ENCODE measurements at places on chromosomes 2 and 18.

DNA sequence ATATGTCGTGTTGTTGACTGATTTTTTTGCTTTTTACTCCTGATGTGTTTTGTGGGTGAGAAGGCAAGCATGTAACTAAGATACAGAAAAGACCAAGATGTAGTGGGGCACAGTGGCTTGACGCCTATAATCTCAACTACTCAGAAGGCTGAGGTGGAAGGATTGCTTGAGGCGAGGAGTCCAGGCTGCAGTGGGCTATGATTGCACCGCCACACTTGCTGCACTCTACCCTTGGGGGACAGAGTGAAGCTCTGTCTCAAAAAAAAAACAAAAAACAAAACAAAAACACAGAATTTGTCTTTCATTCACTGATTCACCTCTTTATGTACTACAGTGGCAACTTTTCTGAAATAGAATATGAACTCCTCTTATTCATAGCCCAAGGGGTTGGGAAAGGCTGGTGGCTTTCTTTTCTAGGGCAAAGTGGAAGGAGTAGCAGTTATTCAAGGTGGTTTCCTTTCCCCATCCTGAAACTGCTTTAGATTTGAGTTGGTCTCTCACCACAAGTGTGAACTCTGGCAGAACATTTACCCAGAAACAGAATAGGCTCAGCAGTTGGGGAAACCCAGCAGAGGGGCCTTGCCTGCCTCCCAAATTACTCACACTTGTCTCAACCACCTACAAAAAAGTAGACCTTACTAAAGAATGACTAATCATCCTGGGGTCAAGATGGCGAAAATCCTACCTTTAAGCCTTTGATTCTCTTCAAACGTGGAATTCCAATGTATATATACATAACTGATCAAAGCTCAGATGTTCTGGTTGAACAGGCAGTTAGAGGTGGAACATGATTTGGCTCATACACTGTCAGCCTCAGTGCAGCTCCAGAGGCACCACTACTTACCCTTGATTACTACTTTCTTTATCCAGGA, 6.5 kb downstream of the TANK start:
- DNase-seq: no peak

DNA sequence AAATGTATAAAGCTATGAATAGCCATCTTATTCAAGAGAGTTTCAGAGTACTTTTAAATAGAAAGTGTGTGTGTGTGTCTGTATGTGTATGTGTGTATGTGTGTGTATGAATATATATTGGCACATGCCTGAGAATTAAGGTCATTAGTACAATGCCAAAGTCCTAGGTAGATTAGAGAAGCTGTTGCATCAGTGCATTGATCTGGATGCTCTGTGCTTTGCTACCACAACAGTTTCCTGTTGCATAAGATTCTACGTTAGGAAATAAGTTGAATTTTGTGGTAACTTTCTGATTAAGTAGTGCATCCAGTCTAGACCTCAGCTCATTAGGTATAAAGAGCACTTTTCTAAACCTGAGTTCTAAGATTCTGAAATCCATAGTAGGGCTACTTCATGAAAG, 1102.8 kb upstream of the KLHL29 start:
- DNase-seq: no peak

- no peak for DNase-seq
Measured at GRCh38 chr2:144711084-144711483, 191.2 kb upstream of the ZEB2 start.

DNA sequence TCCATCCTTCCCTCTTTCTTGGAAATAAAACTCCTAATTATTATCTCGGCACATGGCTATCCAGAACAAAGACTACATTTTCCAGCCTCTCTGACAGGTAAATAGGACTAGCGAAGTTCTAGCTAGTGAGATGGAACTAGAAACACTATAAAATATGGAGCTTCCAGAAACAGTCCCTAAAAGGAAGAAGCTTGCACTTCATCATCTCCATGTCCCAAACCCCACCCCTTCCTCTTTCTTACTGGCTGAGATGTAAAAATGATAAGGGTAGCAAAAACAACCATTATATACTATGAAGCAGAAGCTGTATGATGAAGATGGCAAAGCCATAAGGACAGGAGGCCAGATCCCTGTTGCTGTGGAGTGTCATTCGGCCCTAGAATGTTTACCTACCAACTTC, 11.7 kb upstream of the ACTR2 start:
- no peak for DNase-seq

DNA sequence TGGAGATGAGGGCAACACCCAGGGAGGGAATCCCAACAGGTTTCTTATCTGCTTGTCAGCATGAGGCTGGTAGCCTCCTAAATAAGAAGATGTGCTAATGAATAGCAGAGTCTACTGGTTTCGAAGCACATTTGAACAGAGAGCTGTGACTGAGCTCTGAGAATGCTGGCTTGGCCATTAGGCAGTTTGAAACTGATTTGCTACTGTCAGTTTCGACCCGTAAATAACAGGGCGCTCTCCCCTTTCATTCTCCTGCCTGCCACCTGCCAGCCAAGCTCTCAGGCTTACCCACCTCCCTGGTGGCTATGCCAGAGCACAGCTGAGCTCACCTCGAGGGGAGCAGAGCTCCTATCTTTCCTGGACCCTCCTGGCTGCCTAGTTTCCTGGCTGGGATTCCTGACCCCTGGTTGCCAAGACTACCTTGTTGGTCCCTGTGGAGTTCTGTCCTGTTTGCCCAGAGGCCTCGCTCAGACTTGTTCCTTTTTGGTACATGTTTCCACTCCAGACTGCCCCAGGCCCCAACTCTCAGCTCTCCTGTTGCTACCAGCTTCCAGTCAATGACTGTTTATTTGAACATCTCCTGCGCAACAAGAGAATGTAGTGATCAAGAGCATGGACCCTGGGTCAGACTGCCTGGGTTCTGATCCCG, 102.3 kb upstream of the ALPP start:
- no peak for DNase-seq

DNA sequence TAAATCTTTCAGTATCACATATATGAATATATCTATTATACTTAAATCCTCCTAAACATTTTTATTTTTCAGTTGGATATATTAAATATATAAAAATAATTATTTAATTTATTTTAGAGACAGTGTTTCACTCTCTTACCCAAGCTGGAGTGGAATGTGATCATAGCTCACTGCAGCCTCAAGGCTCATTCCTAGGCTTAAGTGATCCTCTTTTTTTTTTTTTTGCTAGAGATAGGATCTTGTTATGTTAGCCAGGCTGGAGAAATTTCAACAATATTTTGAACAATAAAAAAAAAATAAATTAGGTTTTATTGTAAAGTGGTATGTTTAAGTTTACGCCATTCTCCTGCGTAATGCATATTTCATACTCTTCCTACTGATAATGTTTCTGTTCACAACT, 4.2 kb downstream of the SPAST start:
- no peak for DNase-seq

GRCh38 chr2:186695081-186695756, 1.4 kb downstream of the FAM171B start:
- no peak for DNase-seq

DNA sequence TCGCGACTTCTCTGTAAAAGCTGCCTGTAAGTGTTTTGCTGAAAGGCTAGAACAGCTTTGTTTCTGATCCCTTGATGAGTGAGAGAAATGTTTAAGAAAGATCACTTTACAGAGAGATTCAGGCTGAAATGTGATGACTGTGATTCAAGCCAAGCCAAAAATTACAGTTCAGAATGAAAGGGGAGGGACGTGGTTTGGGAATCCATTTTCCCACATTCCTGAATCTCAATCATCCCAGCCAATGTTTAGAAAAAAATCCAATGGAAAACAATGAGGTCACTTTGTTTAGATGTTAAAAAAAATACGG, 416.7 kb downstream of the ARHGAP15 start:
- no peak for DNase-seq

DNA sequence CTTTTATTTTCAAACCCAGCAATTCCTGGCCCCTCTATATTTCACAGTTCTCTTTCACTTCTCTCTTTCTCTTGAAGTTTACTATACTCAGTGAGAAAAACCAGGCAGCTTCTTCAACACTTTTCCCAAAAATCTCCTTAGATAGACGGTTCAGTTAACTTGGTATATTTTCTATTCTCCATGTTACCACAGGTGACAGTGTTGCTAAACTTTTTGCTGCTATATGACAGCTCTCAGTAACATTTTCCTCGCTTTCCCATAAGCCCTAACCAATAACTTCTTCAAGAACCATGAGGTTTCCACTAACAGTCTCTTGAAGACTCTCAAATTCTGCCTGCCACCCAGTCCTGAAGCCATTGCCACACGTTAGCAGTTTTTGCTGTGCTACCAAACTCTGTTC, 45.8 kb downstream of the CYBRD1 start:
- DNase-seq: no peak

DNA sequence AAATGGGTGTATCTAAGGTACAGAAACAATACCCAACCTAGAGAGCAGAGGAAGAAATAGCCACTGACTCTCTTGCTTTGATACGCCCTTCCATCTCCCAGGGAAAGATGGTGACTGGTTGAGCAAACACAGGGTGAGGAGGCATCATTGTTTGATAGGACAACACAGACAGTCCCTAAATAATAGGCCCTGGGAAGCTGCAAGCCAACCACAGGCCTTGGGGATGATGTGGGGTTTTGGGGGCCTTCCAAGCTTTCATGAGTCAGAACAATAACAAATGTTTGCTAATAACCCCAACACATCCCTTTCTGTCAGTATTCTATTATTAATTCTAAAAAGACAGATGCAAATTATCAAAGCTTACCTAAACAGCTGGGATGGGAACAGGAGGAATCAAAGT, 9.8 kb downstream of the LGALSL start:
- DNase-seq: no peak

- DNase-seq: no peak
Measured at GRCh38 chr2:31979018-31979417, 31.8 kb downstream of the MEMO1 start.

DNA sequence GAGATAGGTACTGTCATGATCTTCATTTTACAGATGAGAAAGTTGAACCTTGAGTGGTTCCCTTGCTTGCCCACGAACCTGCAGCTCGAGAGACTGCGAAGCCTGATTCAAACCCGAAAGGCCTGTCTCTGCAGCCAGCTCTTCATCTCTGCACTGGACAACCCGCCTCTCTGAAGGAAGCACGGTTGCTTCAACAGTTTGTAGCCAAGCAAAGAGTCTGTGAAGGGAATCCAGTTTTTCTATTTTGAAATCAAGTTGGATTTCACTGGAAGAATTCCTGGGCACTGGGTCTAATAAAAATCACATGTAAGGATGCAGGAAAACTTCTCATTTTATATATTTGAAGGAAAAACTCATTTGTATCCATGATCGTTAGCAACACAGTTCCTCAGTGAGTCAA, 21.3 kb upstream of the ICOS start:
- DNase-seq: no peak

DNA sequence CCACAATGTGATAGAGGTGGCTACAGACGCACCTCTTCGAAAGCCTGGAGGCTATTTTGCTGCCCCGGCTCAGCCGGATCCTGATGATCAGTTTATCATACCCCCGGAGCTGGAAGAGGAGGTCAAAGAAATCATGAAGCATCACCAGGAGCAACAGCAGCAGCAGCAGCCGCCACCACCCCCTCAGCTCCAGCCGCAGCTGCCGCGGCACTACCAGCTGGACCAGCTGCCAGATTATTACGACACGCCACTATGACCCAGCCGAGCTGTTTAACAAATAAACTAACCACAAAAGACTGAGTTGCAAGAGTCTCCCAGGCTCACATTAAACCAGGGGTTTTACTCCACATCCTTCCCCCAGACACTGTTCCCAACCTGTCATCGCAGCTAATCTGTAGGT, 263.8 kb downstream of the PHLPP1 start:
- peak; percentile 40 for DNase-seq

DNA sequence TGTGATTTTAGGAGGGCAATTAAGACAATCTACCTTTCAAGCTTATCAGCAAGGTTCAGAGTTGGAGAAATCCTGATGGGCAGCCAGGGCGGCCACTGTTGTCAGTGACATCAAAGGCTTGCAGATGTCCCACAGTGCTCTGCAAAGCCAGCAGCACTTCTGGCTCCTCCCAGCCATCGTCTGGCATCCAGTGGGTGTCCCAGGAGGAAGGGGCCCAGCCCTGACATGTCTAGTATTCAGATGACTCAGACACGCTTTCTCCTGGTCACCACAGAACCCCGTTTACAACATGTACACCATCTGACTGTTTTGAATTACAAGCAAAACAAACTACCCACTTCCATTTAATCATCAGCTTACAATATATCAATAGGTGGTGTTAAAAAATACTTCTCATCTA, 61.4 kb downstream of the CYRIA start:
- no peak for DNase-seq

DNA sequence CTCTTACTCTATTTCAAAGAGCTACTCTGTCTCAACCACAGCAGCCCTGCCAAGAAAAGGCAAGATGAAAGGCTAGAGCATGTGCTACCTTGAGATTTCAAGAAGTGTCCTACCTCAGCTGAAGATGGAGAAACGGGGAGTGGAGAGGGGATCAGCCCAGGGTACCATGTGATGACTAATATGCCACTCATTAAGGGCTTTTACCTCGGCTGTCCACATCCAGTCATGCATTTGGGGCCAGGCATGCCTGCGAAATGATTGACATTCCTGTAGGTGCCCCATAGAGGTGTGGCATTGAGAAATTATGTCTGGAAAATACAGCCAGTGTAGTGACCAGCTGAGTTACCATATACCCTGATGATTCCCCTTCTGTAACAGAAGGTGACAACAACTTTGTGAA, 96.1 kb downstream of the NRP2 start:
- no peak for DNase-seq

All from AG04449 (cell line).